Inflammatory macrophage (primary cell): ENCODE measurements at places on chromosomes 1 and 21.
A peak's percentile ranks its signal among the peaks of the same experiment; 100 is the strongest.

DNA sequence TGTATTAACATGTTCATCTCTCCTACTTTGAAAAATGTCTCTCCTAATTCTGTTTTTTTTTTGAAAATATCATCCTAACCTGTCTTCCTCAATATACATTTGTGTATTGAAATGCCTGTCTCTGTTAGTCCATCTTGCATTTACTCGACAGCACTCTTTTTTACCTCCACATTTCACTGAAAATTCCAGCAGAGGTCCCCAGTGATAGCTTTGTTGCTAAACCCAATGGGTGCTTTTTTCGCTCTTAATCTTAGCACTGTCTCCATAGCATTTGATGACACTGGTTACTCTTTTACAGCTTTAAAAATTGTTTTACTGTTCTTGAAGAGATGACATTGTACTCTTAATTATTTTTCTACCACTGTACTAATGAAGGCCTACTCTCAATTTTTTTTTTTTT is 10.8 kb downstream of the OSBPL9 start:
- DNase-seq = peak; percentile 44

GRCh38 chr1:209202830-209203532 is 380.5 kb upstream of the CAMK1G start:
- DNase-seq = peak; percentile 49

- peak; percentile 62 for DNase-seq
These were observed 338.4 kb downstream of the DISC1 start for GRCh38 chr1:231964961-231965360.

DNA sequence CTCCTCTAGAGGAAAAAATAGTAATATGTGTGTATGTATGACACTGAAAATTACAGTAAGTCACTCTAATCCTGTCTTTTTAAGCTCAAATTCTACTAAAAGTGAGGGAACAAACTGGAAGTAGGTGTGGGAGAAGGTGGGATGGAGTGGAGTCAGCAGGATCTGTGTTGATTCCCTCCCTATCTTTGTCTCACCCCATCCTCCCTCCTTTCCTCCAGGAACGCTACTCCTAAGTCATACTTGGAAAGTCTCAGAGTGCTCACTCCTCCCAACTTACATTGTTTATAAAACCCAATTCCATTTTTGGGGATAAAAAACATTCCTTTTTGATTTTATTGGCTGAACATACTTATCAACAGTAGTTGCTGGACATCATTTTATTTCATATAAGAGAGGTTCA is 14.9 kb upstream of the NUP133 start:
- no peak for DNase-seq

DNA sequence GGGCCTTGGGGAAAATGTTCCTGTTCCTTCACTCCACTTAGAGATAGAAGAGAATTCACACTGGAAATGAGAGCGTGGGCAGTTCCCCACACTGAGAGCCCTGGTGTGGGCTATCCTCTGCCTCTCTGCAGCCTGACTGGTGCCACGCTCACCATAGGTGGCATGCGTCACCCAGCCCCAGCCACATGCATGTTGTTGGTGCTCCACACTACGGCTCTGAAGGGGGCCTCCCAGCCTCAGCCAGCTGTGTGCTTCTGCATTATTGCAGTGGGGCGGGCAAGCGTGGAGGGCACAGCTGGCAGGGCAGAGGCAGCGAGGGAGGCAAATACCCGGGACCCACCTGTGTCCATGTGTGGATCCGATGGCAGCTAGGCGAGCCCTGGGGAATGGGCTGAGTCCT is 14.7 kb upstream of the RASSF5 start:
- DNase-seq = no peak

GRCh38 chr1:58333511-58333910 is 213.0 kb downstream of the OMA1 start:
- DNase-seq = no peak
